ENCODE measurements at places on chromosomes 2 and 18. TPM values are rescaled to one million over a fixed set of nuclear protein-coding genes. Genes with fewer than 3 reads are reported as not detected.

DNA sequence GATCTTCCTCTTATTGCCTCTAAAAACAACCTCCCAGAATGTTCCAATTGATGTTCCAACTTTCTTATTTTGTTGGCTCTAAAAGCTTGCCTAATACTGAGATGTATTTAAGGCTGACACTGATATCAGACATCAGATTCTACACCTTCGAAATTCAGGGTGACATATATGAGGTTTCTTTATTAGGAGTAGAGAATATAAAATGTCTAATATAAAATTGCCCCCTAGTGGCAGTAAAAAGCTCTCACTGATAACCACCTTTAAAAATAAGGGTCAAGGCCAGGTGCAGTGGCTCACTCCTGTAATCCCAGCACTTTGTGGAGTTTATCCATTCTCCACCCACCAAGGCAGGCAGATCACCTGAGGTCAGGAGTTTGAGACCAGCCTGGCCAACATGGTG is 789.7 kb upstream of the SLC39A10 start:
- DNase-seq, result no peak

DNA sequence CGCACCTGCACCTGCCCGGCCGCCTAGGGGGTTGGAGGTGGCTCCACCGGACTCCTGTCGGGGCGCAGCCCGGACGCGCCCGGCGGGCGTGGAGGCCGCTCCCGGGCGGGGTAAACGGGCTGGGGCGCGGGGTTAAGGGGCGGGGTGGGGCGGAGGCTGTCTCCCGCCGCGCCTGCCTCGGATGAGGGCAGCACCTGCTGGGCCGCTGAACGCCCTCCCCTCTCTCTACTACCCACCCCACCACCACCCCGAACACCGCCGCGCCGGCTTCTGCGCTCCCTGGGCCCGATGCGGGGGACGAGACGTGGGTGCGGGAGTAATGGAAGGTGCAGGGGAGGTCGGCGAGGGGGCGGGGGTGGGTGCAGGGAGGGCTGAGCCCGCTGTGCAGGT is 224.8 kb upstream of the ID2 start:
- no peak for DNase-seq

DNA sequence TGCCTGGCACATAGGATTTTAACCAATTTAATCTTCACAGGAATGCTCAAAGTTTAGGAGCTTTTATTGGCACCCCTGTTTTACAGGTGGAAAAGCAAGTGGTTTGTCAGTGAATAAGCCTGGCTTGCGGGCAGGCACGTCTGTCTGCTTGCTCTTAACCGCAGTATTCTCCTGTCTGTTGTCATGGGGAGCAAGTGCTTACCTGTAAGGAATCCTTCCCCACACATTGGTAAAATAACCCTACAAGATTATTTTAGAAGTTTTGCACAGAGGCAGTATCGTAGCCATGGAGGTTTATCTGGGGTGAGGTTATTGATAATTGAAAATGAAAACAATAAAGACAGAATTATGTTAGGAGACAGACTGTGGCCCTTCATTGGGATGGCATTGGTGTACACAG is 174.9 kb downstream of the AGAP1 start:
- no peak for DNase-seq

DNA sequence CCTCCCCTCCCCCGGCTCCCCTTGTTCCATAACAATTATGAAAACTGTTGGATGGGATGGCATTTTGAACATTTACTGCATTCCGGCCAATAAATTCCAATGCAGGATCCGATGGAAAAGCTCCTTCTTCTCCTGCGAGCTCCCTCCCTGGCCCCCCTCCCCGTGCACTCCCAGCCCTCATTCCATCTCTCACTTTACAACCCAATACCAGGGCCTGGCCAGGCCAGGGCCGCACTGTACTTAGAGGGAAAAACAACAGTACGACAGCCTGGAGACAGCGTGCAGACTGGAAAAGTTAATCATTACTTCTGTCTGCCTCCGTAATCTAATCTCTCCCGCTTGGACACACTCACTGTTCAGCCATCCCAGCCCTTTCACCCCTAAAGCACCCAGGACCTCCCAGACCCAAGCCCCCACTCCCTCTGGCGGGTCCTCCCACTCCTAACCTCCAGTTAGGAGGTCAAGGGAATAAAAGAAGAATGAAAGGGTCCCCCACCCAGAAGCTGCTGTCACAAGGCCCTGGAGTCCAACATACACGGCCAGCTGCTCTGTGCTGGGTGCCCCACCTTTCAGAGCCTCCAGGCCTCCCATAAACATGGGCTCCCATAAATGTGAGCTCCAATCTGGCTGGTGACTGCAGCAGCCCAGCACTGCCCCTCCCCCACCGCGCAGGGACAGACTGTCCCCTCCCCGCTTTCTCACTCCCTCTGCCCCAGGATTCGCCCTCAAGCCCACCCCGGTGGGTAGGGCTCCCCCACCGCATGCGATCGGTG is 20.6 kb downstream of the SMAD7 start:
- no peak for DNase-seq

Gene SPATA3
- polyA plus RNA-seq, result not detected

Gene RGPD3
- polyA plus RNA-seq, result 0.32 TPM

Measured in urinary bladder (tissue), 4 donors.